ENCODE measurements at places on chromosomes 12 and 14. TPM values are rescaled to one million over a fixed set of nuclear protein-coding genes. Genes with fewer than 3 reads are reported as not detected.

NOP9 gene
- 17.2 TPM for total RNA-seq

JPH4 gene
- total RNA-seq: not detected

CAPZA3 gene
- not detected for total RNA-seq

KRT5 gene
- 0.17 TPM for total RNA-seq

SIRT4 gene
- total RNA-seq: 0.59 TPM

ENDOU gene
- total RNA-seq: not detected

CBLN3 gene
- 0.74 TPM for total RNA-seq

MGP gene
- 0.30 TPM for total RNA-seq

TAS2R19 gene
- total RNA-seq: not detected

CDCA3 gene
- 118 TPM for total RNA-seq

NELL2 gene
- total RNA-seq: not detected

TMEM253 gene
- total RNA-seq: not detected

TDRD9 gene
- total RNA-seq: 0.84 TPM

ZDHHC22 gene
- total RNA-seq: not detected

POTEG gene
- total RNA-seq: not detected

TAS2R42 gene
- total RNA-seq: not detected

RND1 gene
- not detected for total RNA-seq

DBX2 gene
- total RNA-seq: not detected

LTA4H gene
- 70.1 TPM for total RNA-seq

LIN7A gene
- total RNA-seq: 18.3 TPM

PLA2G1B gene
- not detected for total RNA-seq

OR4K14 gene
- not detected for total RNA-seq

IL22 gene
- total RNA-seq: not detected

AQP6 gene
- not detected for total RNA-seq

RHEBL1 gene
- total RNA-seq: 1.0 TPM

FAM181A gene
- total RNA-seq: not detected

DCP1B gene
- 14.1 TPM for total RNA-seq

CD163 gene
- not detected for total RNA-seq

PLEKHG7 gene
- total RNA-seq: not detected

ANP32D gene
- not detected for total RNA-seq

WBP11 gene
- total RNA-seq: 14.1 TPM

Data from bronchus fibroblast of lung (primary cell).